ENCODE measurements at places on chromosomes 12 and 14.

GRCh38 chr12:121461048-121461447 is 61.1 kb downstream of the RNF34 start:
- no peak for DNase-seq

DNA sequence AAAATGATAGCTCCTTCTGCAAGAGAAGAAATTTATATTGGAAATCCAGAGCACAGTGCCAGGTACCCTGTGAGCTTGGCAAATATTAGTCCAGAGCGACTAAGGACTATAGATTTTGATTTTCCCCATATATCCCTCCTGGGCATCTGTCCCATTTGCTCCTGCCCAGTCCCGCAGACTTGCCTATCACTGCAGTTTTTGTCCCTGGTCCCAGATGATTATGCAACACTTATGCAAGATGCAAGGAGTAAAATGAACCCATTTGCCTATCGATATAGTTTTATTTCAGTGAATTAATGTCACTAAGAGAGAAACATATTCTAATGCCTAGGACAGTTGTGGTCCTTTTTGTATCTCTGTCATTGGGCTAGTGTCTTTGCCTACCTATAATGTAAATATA is 215.9 kb upstream of the BMP4 start:
- DNase-seq: no peak

DNA sequence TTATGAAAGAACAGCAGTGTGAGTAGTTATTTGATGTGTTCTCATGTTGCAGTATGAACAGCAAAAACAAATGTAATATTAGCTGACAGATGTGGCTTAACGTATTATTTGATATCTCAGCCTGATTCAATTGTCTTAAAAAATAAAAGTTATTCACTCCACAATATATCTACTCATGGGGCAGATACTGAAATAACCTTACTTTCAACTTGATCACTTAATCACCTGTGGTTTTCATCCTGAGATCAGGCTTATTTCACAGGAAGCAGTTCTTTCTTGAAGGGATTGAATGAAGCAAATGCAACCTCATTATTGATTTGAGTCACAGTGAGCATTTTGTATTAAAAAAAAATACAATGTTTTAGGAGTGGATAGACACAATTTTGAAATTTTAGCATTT is 90.3 kb downstream of the AKAP6 start:
- DNase-seq: no peak

- no peak for DNase-seq
Measured at GRCh38 chr12:115752156-115752555, 525.3 kb downstream of the MED13L start.
